Psoas muscle (tissue), 8 donors: ENCODE measurements at places on chromosomes 2 and 18. TPM values are rescaled to one million over a fixed set of nuclear protein-coding genes. Genes with fewer than 3 reads are reported as not detected.

STARD6 gene
- total RNA-seq = not detected

PLEKHB2 gene
- total RNA-seq = 28.6 TPM

NHEJ1 gene
- 18.5 TPM for total RNA-seq

DNA sequence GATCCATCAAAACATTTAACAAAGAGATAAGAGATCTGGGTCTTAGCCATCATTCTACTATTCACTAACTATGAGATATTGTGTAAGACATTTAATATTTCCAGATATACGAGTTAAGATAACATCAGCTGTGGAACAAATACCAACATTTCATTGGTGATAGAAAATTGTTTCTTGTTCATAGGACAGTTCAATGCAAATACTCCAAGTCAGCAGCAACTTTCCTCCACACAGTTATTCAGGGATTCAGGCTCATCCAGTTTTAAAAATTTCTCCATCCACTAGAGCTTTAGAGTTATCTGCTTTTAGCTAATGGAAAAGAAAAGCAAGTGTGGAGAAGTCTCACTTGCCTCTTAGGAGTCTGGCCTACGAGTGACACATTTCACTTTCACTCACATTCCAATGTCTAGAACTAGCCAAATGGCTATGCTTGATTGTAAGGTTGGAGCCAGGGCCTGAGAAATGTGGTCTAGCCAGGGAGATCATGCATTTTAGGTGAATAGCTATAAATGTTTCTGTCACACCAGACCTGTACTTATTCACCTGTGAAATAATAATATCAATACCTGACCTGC is 119.3 kb upstream of the MAPRE2 start:
- no peak overlapping the region for H3K27ac ChIP-seq
- no peaks in the 10 kb centered on the region for H3K4me1 ChIP-seq

GRCh38 chr2:100427627-100428258 is 10.3 kb upstream of the CHST10 start:
- H3K36me3 ChIP-seq = no peaks in the 10 kb centered on the region
- no peaks in the 10 kb centered on the region for H3K27me3 ChIP-seq
- H3K4me1 ChIP-seq = no peaks in the 10 kb centered on the region
- no peak overlapping the region for H3K27ac ChIP-seq
- H3K4me3 ChIP-seq = no peak overlapping the region

GPR155 gene
- total RNA-seq = 6.6 TPM

DNA sequence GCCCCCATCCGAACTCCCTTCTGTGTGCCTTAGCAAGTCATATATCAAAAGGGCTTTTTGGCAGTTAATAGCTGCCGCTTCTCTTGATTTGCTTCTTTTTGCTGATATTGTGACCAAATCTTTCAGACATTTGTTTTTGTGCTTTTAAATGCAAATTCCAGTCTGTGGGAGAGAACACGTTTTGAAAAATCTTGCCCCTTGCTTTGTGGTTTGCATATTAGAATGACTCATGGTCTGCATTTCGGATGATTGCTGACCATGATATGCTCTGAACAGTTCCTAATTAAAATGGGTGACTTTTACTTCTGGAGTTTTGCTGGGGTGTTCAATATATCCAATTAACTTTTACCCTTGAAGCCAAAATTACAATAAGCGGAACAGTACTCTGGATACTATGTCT is 58.2 kb upstream of the ST6GAL2 start:
- no peaks in the 10 kb centered on the region for H3K4me1 ChIP-seq
- no peaks in the 10 kb centered on the region for H3K27me3 ChIP-seq
- no peak overlapping the region for H3K4me3 ChIP-seq
- H3K36me3 ChIP-seq = no peaks in the 10 kb centered on the region
- DNase-seq = no peak

DNA sequence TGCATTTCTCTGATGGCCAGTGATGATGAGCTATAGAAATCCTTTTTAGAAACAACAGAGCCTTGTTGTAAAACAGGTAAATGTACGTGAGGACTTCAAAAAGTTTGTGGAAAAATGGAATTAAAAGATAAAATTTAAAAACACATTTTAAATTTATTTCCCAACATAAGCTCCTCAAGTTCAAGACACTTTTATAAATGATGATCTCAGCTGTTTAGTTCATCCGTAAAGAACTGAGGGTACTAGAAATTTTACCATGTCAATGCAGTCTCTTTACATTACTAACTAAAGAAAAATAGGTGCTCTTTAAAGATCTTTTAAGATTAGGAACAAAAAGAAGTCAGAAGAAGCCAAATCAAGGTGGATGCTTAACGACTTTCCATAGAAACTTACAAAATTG is 52.5 kb downstream of the MSH2 start:
- H3K36me3 ChIP-seq = no peaks in the 10 kb centered on the region
- H3K27me3 ChIP-seq = no peaks in the 10 kb centered on the region
- H3K4me1 ChIP-seq = no peaks in the 10 kb centered on the region
- DNase-seq = no peak
- H3K27ac ChIP-seq = no peak overlapping the region

GRCh38 chr2:143468341-143468888 is 339.2 kb downstream of the ARHGAP15 start:
- no peaks in the 10 kb centered on the region for H3K36me3 ChIP-seq
- H3K4me3 ChIP-seq = no peak overlapping the region
- H3K4me1 ChIP-seq = no peaks in the 10 kb centered on the region
- no peak for DNase-seq
- H3K27me3 ChIP-seq = no peaks in the 10 kb centered on the region
- H3K27ac ChIP-seq = no peak overlapping the region

GRCh38 chr18:62398291-62398690 is 73.2 kb downstream of the TNFRSF11A start:
- no peak for DNase-seq
- H3K27me3 ChIP-seq = no peaks in the 10 kb centered on the region
- H3K27ac ChIP-seq = no peak overlapping the region
- H3K36me3 ChIP-seq = no peaks in the 10 kb centered on the region

DNA sequence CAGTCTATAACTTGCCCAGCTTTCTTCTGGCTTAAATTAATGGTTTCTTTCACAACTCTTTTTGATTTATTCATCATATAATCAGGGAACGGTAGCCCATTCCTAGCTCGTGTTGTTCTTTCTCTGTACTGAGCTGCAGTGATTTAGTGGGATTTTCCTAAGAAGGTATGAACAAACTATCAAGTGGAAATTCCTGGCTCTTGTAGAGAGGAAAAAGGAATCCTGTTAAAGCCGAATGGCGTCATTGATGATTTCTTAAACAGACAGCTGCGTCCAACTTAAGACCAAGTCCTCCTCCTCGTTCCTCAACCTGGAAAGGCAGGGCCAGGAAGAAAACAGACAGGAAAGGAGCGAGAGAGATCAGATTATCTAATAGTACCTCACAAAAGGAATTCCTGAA is 69.2 kb upstream of the CABLES1 start:
- H3K4me1 ChIP-seq = no peaks in the 10 kb centered on the region
- H3K36me3 ChIP-seq = no peaks in the 10 kb centered on the region
- no peaks in the 10 kb centered on the region for H3K27me3 ChIP-seq
- no peak overlapping the region for H3K27ac ChIP-seq
- DNase-seq = no peak

DNA sequence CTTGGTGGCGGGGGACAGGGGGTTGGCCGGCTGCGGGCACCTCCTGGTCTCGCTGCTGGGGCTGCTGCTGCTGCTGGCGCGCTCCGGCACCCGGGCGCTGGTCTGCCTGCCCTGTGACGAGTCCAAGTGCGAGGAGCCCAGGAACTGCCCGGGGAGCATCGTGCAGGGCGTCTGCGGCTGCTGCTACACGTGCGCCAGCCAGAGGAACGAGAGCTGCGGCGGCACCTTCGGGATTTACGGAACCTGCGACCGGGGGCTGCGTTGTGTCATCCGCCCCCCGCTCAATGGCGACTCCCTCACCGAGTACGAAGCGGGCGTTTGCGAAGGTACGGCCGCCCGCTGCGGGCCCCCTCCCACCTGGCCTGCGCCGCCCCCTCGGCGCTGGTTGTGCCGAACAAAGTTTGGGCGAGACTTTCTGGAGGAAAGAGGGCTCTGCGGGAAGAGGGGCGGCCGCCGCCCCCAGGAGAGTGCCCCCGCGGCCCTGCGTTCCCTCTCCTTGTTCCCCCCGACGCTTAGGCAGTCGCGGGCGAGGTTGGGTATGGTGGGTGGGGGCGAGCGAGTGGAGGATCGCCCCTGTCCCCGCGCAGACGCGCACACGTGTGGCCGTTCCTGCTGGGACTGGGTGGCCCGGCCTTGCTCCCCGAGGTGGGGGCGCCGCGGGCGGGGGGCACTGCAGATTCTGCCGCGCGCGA is 866 bp downstream of the CRIM1 start:
- peak overlapping the region; percentile 95 for H3K4me3 ChIP-seq
- H3K36me3 ChIP-seq = no peaks in the 10 kb centered on the region
- DNase-seq = peak; percentile 76
- peaks cover 38% of the 10 kb centered on the region for H3K4me1 ChIP-seq
